ENCODE measurements at places on chromosomes 7 and 10. TPM values are rescaled to one million over a fixed set of nuclear protein-coding genes. Genes with fewer than 3 reads are reported as not detected.

Gene CEP41
- total RNA-seq, result 25.3 TPM

Gene OGDHL
- not detected for total RNA-seq

DNA sequence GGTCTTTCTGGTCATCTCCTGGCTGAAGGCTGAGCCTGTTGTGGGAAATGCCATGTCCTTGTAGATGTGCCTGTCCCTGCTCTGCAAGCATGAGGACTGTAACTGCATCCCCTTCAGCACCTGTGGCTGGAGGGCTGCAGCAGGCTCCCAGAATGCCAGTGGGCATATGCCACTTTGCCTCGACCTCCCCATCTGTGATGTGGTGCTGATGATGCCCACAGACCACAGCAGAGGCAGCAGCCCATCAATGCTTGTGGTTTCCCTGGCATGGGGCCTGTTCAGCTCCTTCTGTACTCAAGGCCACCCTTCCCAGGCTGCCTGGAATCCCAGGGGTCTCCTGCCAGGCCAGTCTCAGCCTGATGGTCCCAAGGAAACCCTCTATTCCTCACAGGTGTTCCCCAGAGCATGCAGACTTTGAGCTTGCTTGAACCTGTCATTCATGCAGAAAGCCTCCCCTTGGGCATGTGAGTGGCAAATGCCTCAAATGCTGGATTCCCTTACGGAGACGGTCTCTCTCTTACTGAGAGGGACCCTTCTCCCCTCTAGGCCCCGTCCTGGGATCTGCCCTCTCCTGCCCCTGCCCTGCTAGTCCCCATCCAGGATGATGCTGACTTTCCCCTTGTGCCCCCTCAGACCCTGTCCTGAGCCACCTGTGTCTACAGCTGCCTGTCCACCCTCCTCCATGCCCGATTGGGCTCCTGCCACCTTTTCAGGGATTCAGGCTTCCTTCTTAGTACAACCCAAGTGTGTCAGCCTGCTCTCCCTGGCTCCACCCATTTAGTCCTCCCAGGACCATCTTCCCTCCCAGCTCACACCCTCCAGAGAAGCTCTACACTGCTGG is 50.9 kb upstream of the ANTXRL start:
- H3K27ac ChIP-seq, result peak overlapping the region; percentile 71
- H3K4me3 ChIP-seq, result no peak overlapping the region
- H3K27me3 ChIP-seq, result no peaks in the 10 kb centered on the region
- DNase-seq, result no peak

DNA sequence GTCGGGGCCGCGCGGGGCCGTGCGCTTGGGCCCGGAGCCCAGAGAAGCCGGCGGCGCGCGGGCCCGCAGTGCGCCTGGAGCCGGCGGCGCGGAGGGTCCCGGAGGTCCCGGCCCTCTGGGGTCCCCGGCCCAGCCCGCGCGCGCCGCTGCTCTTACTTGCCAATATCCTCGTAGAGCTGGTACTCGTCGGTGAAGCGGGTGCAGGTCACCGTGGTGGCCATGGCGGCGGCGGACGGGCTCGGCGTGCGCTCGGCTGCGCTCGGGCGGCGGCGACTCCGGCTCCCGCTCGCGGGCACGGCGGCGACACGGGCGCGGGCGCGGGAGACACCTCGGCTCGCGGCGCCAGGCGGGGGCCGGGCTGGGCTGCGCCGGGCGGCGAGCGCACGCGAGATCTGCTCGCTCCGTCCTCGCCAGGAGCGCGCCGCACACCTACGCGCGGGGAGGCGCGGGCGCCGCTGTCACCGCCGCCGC is at the start of gene CAMK2B:
Gene CAMK2B, minus strand, starts transcription at position 394 of the 471 bp plus-strand sequence. Its CDS starts 173 bp downstream, at position 221.
- H3K4me3 ChIP-seq, result peak within 1 kb of the TSS; percentile 77
- H3K27ac ChIP-seq, result no peak within 1 kb of the TSS
- peaks cover 8% of the 10 kb centered on the region for H3K4me1 ChIP-seq
- H3K27me3 ChIP-seq, result peaks cover 41% of the 10 kb centered on the region
- DNase-seq, result no peak

Gene HYAL4
- total RNA-seq, result not detected

Gene LIPF
- not detected for total RNA-seq

GRCh38 chr7:108094933-108095710 is 35.0 kb downstream of the LAMB4 start:
- no peak overlapping the region for H3K27ac ChIP-seq
- no peak overlapping the region for H3K4me3 ChIP-seq
- no peak for DNase-seq
- no peaks in the 10 kb centered on the region for H3K36me3 ChIP-seq
- no peaks in the 10 kb centered on the region for H3K4me1 ChIP-seq

DNA sequence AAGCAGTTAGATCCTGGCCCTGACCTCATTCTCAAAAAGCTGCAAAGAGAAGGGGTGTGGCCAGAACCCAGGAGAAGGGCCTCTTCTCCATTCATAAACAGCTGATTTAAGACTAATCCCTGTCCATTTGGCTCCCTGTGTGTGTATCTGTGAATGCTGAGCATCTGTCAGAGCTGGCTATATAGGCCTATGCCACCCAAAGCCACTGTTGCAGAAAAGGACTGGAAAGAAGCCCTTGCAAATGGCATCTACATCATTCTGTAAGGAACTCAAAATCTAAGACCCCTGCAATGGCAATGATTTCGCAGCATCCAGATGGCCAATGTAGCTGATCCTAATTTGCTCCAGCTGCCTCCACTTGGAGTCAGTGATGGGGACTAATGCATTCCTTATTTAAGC is 384.5 kb downstream of the KCNMA1 start:
- no peak for DNase-seq
- H3K27me3 ChIP-seq, result no peaks in the 10 kb centered on the region
- H3K4me1 ChIP-seq, result peaks cover 22% of the 10 kb centered on the region
- peaks cover 3% of the 10 kb centered on the region for H3K36me3 ChIP-seq
- no peak overlapping the region for H3K4me3 ChIP-seq
- H3K27ac ChIP-seq, result no peak overlapping the region

DNA sequence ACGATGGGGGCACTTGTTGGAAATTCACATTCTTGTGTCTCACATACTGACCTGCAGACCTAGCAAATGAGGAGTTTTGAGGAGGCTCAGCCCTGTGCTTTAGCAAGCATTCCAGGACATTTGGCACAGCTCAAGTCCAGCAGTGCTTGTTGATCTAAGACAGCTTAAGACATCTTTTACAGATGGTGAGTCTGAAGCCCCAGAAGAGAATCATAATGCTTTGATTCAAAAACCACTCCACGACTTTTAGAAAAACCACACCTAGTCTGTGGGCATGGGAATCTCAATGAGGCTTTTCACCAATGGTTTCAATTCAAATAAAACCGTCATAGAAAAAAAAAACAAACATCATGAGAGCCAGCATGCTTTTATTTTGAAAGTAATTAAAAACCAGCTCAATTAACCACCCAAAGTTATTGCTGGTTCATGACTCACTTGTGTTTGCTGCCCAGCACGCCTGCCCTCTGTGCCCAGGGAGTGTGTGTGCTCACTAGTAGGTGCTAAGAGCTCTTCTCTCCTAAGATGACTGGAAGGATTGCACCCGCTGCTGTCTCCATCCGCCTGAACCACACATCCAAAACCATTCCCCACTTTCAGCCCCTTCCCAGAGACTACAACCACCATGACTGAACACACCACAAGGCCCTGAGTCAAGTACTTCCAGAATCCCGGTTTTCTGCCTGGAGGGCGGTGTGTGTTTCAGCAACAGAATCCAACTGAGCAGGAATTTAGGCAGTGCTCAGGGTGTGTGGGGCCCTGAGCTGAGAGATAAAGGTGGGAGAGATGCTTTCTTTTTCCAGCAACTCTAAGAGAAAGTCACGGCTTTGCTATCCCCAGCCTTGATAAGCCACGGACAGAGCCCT is 130.2 kb upstream of the ADAM12 start:
- DNase-seq, result no peak
- H3K36me3 ChIP-seq, result no peaks in the 10 kb centered on the region
- peaks cover 5% of the 10 kb centered on the region for H3K27me3 ChIP-seq
- no peaks in the 10 kb centered on the region for H3K4me1 ChIP-seq
- no peak overlapping the region for H3K4me3 ChIP-seq

Gene DPY19L1
- total RNA-seq, result 8.7 TPM

Gene IRF5
- 2.3 TPM for total RNA-seq

Gene UNCX
- not detected for total RNA-seq

Gene PTPN20
- 2.7 TPM for total RNA-seq

DNA sequence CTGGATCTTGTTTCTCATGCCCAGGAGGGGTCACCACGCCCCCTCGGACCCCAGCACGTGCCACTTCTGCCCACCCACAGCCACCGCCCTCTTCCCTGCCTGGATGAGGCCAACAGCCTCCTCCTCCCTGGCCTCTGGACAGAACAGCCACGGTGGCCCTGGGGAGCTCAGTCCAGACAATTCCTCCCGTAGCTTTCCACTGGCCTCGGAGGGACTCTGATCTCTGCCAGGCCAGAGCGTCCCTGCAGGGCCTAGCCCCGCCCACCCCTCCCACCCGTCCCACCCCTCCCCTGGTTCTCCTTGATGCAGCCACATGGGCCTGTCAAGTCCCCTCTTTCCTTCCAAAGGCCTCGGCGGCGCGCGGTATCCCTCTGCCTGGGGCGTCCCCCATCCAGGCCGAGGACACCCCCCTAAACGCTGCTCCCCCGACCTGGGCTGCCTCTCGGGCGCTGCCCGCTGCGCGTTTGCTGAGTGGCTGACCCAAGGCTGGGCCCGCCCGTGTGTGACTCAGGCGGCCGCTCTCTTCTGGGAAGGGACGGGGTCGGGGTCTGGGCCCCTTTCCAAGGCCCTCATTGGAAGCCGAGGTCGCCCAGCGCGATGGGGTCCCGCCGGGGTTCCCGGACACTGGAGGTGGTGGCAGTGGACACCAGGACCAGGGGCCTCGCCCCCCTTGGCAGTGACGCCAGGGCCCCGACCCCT is 557 bp downstream of the TMEM120A start:
- H3K4me1 ChIP-seq, result peaks cover 47% of the 10 kb centered on the region
- DNase-seq, result peak; percentile 17
- peak overlapping the region; percentile 84 for H3K4me3 ChIP-seq
- peaks cover 3% of the 10 kb centered on the region for H3K36me3 ChIP-seq
- H3K27ac ChIP-seq, result no peak overlapping the region
- H3K27me3 ChIP-seq, result no peaks in the 10 kb centered on the region

All from naive thymus-derived CD8-positive, alpha-beta T cell (primary cell).